Coronary artery (tissue), 2 donors: ENCODE measurements at places on chromosomes 7 and 10.
A peak's percentile ranks its signal among the peaks of the same experiment; 100 is the strongest.

DNA sequence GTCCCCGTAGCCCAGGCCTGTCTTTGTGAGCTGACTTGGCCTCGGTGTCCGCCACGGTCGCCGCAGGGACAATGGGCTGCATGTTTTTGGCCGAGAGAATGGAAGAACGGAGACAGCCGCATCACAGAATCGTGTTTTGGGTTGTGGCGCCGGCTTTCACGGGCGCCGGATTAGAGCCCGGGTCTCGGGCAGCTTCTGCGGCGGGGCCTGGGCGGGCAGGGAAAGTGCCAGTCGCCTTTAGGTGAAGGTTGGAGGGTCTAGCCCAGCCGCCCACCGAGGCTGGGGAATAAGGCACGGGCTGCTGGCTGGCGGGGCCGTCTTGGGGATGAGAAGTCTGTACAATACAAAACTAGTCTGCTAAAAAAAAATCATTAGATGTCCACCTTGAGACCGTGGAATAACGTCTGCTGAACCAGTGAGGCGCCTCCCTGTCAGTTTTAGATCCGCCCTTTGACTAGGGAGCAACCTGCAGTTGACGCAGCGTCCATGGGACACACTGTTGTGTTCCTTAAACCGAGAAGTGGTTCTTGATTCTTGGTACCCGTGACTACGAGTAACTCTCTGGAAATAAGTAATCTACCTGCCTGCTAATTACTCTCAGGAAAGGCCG, 577 bp downstream of the DNAJB9 start:
- DNase-seq, result peak; percentile 75

DNA sequence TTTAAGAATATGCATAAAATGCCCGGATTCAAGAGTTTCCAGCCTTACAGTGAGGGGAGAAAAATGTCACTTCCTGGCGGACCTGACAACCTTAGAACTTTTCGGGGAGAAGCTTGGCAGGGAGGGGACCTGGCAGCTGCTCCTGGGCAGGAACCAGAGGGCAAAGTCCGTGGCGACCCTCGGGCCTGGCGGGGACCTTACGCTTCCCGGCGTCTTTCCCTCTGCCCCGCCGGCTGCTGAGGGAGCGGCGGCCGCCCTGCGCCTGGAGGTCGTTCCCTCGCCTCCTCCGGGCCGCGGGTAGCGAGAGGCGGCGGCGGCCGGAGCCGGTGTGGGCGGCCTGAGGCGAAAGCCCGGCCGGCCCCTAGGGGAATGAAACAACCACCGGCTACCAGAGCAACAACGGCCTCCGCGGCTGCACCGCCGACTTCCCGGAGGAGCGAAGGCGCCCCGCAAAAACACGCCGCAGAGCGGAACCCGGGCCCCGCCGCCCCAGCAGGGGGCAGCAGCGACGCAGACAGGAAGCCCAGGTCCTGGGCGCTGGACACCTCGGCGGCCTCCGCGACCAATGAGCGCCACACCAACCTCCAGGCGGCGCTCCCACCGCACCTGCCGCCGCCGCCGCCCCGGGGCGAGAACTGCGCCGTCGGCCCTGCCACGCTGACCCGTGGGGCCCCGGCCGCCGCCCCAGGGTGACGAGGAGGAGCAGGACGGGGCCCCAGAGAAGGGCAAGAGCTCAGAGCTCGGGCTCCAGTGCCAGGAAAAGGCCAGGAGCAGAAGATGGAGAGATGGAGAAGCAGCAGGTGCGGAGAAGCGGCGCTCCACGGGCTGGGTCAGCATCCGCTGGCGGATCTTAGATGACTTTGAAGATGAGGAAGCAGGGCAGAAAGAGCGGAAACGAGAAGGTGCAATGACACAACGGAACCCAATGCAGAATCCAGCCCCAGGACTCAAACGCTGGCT, 10.5 kb upstream of the ACSM6 start:
- peak; percentile 86 for DNase-seq

DNA sequence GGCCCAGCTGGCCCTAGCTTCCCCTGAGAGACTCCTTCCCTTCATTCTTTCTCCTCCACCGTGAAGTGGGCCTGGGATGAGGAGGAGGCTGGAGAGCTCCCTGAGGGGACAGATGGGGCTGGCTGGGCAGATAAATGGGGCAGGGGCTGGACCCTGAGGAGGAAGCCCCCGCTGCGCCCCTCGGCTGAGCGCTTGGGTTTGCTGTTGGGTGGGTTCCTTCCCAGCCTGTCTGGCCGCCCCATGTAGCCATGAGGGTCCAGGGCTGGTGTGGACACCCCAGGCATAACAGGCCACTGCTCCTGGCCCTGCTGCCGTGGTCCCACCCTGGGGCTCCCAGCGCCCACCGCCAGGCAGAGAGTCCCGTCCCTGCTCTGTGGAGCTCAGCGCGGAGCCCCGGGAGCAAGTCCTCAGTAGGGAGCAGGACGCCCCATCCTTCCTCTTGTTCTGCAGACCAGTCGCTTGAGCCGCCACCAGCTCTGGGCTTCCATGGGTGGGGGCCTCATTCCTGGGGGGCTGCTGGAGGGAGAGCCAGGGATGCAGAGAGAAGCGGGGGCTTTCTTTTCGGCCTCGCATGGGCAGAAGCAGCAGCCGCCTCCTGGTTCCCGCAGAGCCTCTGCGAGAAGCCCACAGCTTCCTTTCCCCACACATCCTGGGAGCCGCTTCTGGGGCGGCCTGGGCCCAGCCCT, 266.4 kb upstream of the TCERG1L start:
- DNase-seq, result peak; percentile 67

GRCh38 chr10:110413903-110414547, 83.7 kb upstream of the DUSP5 start:
- no peak for DNase-seq

DNA sequence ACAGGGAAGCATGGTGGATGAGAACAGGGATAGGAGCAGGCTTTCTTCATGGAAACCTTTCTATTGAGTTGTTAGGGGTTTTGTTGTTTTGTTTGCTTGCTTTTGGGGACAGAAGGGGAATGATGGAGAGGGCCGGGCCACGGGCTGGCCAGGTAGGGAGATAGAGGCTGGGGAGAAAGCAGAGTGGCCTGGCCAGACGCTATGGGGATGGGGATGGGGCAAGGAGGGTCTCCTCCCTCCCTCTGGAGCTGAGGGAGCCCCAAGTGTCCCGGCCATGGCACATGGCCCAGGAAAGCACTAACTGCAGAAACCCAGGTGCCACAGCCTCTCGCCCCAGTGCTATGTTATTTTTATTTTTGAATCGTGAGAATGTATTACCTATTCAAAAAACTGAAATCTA, 10.0 kb downstream of the AOC1 start:
- DNase-seq, result no peak

DNA sequence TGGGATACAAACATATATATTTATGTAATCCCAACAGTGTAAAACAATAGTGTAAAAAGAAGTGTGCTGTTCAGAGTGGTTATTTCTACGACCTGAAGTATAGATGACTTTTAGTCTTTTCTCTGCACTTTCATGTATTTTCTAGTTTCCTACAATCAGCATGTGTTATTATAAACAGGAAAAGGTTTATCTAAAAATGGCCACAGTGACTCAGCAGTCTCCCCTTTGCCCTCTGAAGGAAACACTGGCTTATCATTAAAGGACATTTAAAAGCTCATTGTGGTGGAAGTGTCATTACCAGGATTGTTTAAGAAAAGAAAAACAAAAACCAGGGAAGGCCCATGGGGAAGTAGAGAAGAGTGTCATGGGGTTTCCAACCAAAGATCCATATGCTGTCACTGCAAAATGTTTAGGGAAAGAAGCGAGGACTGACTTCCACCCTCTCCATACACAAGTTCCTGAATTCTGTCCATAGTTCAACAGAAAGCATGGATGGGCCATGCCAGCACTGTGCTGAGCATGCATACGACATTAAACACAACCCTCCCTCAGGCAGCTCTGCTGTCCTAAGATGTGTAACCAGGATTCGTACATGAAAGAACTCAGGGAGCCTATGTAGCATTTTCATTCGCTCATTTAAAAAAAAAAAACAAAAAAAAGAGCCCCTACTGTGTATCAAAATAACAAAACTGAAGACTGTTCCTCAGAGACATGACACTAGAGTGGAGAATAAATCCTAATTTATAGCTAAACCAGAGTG, 10.2 kb downstream of the CYREN start:
- no peak for DNase-seq

DNA sequence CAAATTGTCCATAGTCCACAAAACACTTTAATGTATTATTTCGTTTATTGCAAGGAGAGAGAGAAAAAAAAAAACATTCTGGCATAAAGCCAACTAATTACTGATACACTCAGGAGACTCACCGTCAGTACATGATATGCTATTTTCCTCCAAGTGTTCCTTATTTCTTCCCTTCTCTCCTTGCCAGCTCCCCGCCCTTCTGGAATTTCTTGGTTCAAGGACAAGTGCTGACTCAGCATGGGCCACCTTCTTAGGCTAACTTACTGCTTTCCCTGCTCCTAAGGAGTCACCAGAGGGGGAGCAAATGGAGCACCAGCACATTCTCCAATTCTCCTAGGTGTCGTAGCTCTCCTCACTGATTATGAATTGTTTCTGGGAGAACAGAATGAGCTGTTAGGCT, 133.8 kb upstream of the HDAC9 start:
- DNase-seq, result no peak

DNA sequence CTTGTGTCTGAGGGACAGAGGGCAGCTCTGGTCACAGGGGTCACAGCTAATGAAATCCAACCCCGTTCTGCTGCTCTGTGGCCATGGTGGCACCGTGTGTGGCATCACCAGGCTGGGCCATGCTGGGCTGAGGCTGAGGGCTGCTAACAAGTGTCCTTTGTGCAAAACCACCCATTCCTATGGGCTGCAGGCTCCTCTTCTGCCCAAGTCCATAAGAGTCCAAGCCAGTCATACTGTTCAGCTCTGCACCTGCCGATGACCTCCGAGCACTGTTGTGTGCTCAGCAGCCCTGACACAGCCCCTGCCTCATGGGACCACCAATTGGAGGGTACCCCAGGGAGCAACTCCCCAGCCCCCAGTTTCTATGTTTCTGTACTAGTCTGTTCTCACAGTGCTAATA, 133.1 kb downstream of the WDR11 start:
- DNase-seq, result no peak

GRCh38 chr7:106062006-106062405, 50.1 kb downstream of the SYPL1 start:
- DNase-seq, result no peak
